ENCODE measurements at places on chromosomes 12 and 14.
A peak's percentile ranks its signal among the peaks of the same experiment; 100 is the strongest.

GRCh38 chr14:95111507-95112164 lies 45.7 kb downstream of the DICER1 start:
- no peak for DNase-seq

GRCh38 chr14:37599507-37600368 lies 4.3 kb downstream of the TTC6 start:
- no peak for DNase-seq

- DNase-seq: peak; percentile 27
Observed at GRCh38 chr12:93387780-93388179, 10.1 kb downstream of the NUDT4 start.

GRCh38 chr12:4610481-4610880 lies 38.4 kb downstream of the AKAP3 start:
- no peak for DNase-seq

GRCh38 chr14:76537906-76538647 lies 162.1 kb downstream of the ESRRB start:
- DNase-seq: no peak

DNA sequence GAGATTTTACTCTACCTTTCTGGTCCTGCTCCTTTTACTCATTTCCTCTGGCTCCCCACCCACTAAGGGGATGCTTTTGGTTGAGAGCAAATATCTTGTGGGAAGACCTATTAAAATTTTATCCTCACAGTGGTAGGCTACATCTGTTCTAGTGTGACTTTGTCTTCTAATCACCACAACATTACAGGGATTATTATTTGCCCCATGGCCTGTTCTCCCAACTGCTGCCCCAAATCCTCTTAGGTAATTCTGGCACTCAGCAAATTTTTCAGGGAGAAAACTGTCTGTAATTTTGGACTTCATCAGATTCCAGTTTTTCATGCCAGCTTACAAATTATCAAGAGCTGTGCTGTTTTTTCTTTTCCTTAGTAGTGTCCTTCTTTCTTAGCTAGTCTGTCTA lies 172.3 kb downstream of the GPHN start:
- no peak for DNase-seq

Data from COLO829 (cell line).